Neuronal stem cell (in vitro differentiated cells): ENCODE measurements at places on chromosomes 3 and 15.

GRCh38 chr3:48202632-48203031 lies 14.4 kb upstream of the CDC25A start:
- no peak overlapping the region for H3K4me3 ChIP-seq
- H3K36me3 ChIP-seq, result no peaks in the 10 kb centered on the region
- no peak overlapping the region for H3K27ac ChIP-seq

- no peak overlapping the region for H3K4me3 ChIP-seq
- no peaks in the 10 kb centered on the region for H3K4me1 ChIP-seq
- no peaks in the 10 kb centered on the region for H3K27me3 ChIP-seq
Measured at GRCh38 chr3:171984883-171985282, 54.5 kb upstream of the FNDC3B start.

GRCh38 chr3:157115069-157116006 lies 44.6 kb downstream of the CCNL1 start:
- H3K27ac ChIP-seq, result no peak overlapping the region
- H3K36me3 ChIP-seq, result no peaks in the 10 kb centered on the region
- no peaks in the 10 kb centered on the region for H3K27me3 ChIP-seq
- peaks cover 17% of the 10 kb centered on the region for H3K4me1 ChIP-seq

GRCh38 chr15:55742927-55743728 lies at the start of gene PRTG:
PRTG (minus strand) TSS chr15:55743152; CDS start chr15:55742931, 221 bp downstream.
- peaks cover 40% of the 10 kb centered on the region for H3K36me3 ChIP-seq
- peak within 1 kb of the TSS; percentile 98 for H3K4me3 ChIP-seq
- H3K27me3 ChIP-seq, result no peaks in the 10 kb centered on the region
- peaks cover 16% of the 10 kb centered on the region for H3K4me1 ChIP-seq

GRCh38 chr15:23857028-23857641 lies 170.0 kb upstream of the NDN start:
- peak; percentile 56 for DNase-seq
- H3K4me1 ChIP-seq, result peaks cover 42% of the 10 kb centered on the region
- H3K4me3 ChIP-seq, result no peak overlapping the region
- no peak overlapping the region for H3K27ac ChIP-seq
- no peaks in the 10 kb centered on the region for H3K27me3 ChIP-seq
- no peaks in the 10 kb centered on the region for H3K36me3 ChIP-seq

DNA sequence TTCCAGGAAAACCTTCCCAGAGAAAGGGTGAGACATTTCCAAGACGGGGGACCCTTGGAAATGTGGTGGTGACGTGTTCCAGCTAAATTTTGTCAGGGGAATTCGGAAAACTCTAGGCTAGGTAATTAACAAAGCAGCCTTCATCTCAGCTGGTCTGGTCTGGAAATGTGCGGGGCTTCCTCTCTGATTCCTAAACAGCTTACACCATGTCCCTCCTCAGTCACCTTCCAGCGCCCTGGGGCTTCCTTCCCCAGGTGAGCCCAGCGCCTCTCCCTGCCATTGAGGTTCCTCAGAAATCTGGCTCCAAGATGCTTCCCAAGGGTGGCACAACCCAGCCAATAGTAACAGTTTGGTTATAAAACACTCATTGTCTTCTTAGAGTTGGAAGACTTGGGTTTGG lies 571 bp downstream of the ACAD9 start:
- no peaks in the 10 kb centered on the region for H3K27me3 ChIP-seq
- DNase-seq, result no peak
- H3K36me3 ChIP-seq, result peaks cover 10% of the 10 kb centered on the region
- peak overlapping the region; percentile 90 for H3K4me3 ChIP-seq

DNA sequence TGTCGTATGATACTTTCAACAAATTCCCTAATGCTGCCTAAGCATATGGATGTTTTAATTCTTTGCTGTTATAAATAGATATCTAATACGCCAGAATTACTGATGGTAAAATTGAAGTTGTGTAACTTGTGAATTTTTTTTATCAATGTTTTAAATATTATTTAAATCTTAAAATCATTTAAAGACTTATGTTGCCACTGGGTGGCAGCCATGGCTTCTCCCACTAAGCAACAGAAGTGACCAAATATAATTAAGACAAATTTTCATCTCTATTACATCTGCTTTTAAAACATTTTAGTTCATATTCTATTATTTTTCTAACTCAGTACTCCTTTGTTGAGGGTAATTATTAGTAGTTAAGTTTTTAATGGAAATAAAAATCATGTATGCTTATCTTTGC lies 8.1 kb upstream of the IL20RB start:
- H3K4me1 ChIP-seq, result no peaks in the 10 kb centered on the region
- H3K4me3 ChIP-seq, result no peak overlapping the region
- no peak overlapping the region for H3K27ac ChIP-seq
- H3K27me3 ChIP-seq, result no peaks in the 10 kb centered on the region
- H3K36me3 ChIP-seq, result peaks cover 2% of the 10 kb centered on the region

DNA sequence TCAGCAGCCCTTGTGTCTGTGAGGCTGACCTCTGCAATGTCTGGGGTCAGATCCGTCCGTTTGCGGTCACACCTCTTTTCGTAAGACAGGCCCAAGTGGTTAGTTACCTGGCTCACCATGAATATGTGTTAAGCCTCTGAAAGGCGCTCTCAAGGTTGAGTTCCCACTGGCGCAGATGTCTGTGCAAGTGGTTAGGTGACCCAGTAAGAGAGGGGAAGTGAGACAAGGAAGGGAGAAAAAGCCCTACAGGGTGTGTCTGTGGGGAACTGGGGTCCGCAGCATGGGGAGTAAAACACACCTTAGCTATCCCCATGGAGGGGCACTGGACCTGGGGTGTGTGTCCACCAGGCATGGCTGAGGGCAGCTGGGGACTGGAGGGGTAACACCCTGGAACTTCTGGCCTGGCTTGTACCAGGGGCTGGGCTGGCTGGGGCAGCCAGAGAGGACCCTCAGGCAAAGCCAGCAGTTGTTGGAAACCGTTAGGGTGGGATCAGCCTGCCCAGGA lies 391.6 kb upstream of the PROK2 start:
- H3K27me3 ChIP-seq, result no peaks in the 10 kb centered on the region
- H3K36me3 ChIP-seq, result no peaks in the 10 kb centered on the region
- no peak for DNase-seq
- no peaks in the 10 kb centered on the region for H3K4me1 ChIP-seq
- no peak overlapping the region for H3K27ac ChIP-seq
- H3K4me3 ChIP-seq, result no peak overlapping the region

DNA sequence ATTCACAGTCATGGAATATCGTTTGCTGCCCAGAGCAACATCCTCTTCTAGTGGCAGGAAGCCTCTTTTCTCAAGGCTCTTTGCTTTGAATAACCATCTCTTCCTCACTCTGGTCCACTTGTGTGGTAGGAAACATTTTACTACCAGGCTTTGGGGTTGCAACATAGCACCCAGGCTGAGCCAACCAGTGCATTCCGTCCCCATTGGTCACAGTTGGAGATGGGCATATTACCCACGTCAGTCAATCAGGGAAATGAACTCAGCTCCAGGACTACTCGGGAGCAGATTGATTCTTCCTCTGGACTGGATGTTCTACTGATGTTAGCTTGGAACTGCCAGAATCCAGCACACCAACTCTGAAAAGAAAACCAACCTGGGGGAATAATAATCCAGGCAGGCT lies 4.2 kb upstream of the PEX5L start:
- H3K36me3 ChIP-seq, result no peaks in the 10 kb centered on the region
- no peaks in the 10 kb centered on the region for H3K4me1 ChIP-seq
- H3K27me3 ChIP-seq, result peaks cover 28% of the 10 kb centered on the region
- DNase-seq, result no peak
